ENCODE measurements at places on chromosomes 3 and 15.

GRCh38 chr3:123841476-123842238, 42.5 kb downstream of the MYLK start:
- DNase-seq = no peak

DNA sequence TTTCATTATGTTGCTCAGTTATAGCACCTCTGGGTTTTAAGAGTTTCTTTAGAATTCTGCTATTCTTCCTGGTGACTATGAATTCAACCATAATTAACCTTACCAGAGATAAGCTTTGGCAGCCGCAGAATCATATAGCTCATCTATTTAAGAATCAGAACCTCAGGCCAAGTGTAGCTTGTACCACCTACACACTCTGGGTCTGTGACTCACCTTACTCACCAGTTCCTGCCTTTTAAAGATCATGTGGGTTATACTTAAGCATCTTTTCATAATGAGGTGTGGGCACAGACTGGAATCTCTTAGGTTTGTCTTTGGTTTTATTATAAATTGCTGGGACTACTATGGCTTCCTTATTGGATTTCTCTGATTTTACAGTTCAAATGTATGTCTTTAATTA, 21.9 kb downstream of the CDV3 start:
- no peak for DNase-seq

DNA sequence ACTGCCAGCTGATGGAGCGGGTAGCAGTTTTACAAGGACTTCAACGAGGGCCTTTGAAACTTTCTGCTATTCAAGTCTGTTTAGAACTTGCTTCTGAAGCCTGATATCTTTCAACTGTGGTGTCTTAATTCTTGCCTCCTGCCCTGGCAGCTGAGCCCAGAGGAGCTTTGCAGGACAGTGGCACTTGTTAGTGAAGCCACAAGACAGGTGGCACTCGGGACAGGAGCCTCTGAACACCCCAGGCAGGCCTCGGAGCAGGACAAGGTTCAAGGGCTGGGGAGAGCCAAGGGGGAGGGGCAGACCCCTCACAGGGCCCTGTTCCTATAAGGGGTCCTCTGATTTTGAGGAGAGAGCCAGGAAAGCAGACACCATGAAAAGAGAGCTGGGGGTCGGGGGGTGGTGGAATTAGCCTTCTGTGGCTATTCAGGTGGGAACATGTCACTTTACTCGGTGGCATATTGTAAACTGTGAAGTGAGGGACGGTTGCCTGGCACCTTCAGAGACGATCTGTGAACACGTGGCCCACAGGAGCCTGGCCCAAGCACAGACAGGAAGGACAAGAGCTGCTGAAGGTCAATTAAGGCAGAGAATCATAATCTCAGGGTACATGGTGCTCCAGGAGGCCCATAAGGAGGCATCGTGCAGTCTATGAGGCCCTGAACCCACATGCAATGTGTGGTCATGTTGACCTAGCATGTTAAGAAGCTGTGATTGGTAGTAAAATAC, 30.1 kb upstream of the KY start:
- no peak for DNase-seq

- DNase-seq = no peak
Observed at GRCh38 chr3:58535531-58536500, 1.2 kb downstream of the ACOX2 start.

- no peak for DNase-seq
Observed at GRCh38 chr15:48872632-48873031, 5.3 kb upstream of the EID1 start.

GRCh38 chr3:187719628-187720336, 17.4 kb upstream of the RTP2 start:
- no peak for DNase-seq

DNA sequence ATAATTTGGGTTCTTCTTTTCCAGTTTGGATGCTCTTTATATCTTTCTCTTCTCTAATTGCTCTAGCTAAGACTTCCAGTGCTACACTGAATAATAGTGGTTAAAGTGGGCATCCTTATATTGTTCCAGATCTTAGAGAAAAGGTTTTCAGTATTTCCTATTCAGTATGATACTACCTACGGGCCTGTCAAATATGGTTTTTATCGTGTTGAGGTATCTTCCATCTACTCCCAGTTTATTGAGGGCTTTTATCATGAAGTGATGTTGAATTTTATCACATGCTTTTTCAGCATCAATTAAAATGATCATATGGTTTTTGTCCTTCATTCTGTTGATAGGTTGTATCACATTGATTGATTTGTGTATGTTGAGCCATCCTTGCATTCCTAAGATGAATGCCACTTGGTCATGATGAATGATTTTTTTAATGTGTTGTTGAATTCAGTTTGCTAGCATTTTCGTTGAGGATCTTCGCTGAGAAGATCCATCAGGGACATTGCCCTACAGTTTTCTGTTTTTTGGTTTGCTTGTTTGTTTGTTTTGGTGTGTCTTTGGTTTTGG, 3.0 kb upstream of the LRRC34 start:
- no peak for DNase-seq

- no peak for DNase-seq
Observed at GRCh38 chr3:194283221-194284006, 67.7 kb downstream of the CPN2 start.

- no peak for DNase-seq
Observed at GRCh38 chr3:123869165-123869564, 15.0 kb downstream of the MYLK start.

DNA sequence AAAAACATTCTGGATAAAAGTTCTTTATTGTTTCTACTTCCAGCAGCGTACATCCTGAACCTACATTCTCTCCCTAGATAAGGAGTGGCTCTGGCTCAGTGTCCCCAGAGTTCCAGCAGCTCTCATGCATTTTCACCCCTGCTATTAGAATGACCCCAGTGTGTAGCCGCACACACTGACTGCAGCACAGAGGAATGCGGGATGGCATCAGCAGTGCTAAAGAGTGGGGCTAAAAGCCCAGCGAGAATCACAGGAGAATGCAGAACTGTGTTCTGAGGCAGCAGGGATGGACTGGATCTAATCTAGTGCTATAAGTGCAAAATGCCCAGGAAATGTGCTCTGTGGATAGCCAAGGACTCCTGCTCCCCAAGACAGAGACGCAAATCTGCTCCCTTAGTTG, 66.4 kb upstream of the TJP1 start:
- no peak for DNase-seq

DNA sequence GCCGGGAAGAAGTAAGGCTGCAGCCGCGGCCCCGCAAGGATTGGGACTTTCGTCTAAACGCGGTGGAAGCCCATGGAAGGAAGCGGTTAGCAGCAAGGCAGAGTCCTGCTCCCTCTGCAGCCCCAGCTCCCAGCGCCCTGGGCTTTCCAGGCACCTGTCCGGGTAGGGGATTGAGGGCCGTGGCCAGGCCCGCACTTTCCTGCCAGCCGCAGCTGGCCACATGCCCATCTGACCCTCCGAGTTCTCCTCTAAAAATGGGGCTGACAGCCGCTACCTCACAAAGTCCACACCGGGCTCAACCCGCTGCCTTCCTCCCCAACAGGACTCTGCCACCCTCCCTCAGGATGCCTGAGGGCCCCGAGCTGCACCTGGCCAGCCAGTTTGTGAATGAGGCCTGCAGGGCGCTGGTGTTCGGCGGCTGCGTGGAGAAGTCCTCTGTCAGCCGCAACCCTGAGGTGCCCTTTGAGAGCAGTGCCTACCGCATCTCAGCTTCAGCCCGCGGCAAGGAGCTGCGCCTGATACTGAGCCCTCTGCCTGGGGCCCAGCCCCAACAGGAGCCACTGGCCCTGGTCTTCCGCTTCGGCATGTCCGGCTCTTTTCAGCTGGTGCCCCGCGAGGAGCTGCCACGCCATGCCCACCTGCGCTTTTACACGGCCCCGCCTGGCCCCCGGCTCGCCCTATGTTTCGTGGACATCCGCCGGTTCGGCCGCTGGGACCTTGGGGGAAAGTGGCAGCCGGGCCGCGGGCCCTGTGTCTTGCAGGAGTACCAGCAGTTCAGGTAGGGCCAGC, 1.9 kb downstream of the NEIL1 start:
- DNase-seq = peak; percentile 50

GRCh38 chr3:21544076-21544462, 206.9 kb downstream of the ZNF385D start:
- no peak for DNase-seq

- peak; percentile 23 for DNase-seq
Observed at GRCh38 chr3:153767601-153768560, 353.3 kb upstream of the ARHGEF26 start.

GRCh38 chr3:112640930-112641801, at the start of gene CCDC80:
CCDC80 (minus strand) TSS chr3:112641143; CDS start chr3:112639905, 1,238 bp downstream.
- no peak for DNase-seq

DNA sequence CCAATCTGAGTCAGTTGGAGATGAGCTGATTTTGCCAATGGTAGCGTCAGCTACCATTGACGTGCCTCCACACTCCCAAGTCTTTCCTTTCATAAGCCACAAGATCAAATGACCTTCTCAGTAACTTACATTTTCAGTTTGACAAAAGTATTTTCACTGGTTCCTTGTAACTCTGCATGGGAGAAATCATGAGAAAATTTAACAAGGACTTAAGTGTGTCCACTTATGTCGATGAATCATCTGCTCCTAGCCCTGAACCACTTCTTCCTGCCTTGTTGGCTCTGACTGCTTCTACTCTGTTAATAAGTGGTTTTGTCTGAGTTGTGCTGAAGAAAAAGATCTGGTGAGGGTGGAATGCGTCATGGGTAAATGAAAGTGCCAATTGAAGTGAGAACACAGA, 101.2 kb downstream of the NFKBIZ start:
- DNase-seq = no peak

GRCh38 chr15:71538181-71538580, 272.2 kb upstream of the NR2E3 start:
- DNase-seq = no peak

GRCh38 chr3:4380013-4380412, 76.8 kb downstream of the SETMAR start:
- DNase-seq = no peak

DNA sequence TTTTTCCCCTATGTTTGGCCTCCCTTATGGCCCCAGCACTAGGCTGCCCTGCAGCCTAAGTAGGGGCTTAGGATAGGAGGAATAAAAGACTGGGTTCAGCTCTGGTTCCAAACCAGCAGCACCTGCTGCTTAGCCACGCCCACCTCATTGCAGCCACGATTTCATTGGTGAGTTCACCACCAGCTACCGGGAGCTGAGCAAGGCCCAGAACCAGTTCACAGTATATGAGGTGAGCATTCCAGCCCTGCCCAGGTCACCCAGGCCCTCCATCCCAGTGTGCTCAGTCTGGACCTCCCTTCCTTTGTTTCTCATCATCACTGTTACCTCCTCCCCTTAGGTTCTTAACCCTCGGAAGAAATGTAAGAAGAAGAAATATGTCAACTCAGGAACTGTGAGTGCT, 11.5 kb downstream of the CPNE9 start:
- DNase-seq = peak; percentile 19

DNA sequence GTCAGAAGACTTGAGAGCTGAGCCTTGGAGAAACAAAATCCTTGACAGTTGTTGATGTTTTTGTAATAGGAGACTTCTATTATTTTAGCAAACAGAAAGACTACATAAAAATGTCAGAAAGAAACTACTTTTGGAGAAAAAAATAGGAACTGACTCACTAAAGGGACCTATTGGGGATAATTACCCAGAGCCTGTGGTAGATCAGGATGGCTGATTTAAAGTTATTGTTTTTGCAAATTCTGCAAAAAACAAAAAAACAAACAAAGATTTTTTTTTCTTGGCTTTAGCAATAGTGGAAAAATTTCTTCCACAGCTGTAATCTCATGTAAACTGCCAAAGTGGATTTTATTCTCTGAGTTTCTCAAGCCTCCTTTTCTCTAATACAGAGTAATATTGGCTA, 101.5 kb upstream of the SATB1 start:
- DNase-seq = no peak

DNA sequence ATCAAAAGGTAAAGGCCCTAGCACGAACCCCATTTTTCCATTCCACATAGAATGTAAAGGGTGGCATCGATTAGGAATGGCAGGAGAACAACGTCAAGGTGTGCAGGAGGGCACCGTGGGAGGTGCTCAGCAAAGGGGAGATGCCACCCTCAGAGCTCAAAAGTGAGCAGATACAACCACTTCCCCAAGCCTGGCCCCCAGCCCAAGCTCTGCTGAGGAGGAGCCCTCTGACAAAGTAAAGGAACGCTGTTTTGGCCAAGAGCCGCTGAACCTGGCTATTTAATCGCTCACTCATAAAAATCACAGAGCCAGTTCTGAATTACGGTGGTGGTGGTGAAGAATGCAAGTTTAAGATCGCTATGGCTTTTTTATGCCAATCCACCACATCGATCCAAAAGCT, 12.4 kb downstream of the GNB5 start:
- no peak for DNase-seq

DNA sequence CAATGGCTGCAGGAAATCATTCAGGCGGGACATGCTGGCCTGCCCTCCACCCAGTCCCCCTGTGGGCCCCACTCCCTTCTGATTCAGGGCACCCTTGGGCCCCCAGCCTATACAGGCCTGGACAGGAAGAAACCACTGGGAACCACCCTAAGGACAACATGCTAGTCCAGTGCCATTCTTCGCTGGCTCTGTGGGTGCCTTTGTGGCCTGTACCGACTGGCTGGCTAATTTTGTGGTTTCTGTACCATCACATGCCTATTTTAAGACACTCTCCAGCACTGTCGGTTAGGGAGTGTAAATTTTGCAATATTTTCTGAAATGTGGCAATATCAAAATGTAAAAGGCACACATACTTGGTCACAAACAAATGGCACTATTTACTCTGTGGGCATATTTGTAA, 61.4 kb upstream of the POLG start:
- DNase-seq = no peak

DNA sequence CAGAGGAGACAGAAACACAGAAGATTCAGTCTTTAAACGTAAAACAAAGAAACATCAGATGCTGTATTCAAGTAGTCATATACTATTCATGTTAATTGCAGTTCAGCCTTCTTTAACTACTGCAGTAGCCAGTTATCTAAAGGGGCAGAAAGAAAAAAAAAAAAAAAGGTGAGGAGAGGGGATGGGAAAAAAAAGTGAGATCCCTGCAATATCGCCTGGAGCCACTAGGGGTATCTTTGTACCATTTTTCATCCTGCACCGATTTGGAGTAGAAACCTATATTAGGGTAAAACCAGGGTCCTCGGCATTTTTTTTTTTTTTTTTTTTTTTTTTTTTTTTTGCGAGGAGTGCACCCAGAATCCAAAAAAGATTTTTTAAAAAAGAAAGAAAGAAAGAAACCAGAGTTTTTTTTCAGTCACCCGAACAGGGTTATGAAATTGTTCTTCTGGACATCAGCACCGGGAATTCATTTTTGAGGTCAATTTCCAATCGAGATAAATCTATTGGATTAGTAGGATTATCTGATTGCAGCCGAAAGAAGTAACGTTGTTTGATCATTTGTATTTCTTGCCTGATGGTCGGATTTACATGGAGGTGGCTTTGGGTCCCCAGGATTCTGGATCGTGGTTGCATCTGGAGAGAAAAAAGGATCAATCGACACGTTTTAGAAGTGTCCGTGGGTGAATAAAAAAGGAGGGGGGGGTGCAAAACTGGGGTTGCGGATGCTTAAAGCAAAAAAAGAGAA, 186.7 kb downstream of the NLGN1 start:
- DNase-seq = peak; percentile 39

- no peak for DNase-seq
Observed at GRCh38 chr15:68277131-68277602, 378 bp upstream of the FEM1B start.
